AG04449 (cell line): ENCODE measurements at places on chromosomes 5 and 9.

DNA sequence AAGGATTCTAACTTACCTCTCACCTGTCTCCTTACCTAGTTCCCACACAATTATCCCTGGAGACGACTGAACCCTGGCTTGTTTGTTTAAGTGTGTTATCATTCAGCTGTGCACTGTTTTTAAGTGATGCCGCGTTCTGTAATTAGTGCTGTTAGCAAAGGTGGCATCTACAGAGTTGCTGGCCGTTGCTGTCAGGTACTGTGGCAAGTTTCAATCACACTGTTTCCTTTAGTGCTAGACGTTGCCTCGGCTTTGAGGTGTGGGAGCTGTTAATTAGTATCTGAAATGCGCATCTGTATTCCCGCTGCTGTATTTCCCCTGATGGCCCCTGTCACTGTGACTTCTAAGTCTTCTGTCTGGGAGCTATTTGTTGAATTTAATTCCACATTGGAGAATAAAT lies 193.8 kb upstream of the GAS1 start:
- no peak for DNase-seq

- no peak for DNase-seq
Measured at GRCh38 chr5:75348241-75348640, 11.2 kb downstream of the HMGCR start.

DNA sequence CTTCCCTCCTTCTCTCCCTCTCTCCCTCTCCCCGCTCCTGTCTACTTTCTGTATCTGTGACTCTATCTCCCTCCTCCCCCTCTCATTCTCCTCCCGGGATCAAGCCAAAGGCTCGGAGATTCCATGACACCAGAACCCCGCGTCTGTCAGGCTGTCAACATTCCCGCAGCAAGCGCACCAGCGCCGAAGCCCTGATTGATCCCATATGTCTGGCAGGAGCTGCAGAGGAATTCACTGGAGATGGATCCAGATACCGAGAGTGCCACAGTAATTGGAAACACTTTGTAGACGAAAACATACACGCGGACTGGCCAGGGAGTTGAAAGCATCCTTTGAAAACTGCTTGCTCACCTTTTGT lies 300 bp upstream of the SVEP1 start:
- DNase-seq: no peak

DNA sequence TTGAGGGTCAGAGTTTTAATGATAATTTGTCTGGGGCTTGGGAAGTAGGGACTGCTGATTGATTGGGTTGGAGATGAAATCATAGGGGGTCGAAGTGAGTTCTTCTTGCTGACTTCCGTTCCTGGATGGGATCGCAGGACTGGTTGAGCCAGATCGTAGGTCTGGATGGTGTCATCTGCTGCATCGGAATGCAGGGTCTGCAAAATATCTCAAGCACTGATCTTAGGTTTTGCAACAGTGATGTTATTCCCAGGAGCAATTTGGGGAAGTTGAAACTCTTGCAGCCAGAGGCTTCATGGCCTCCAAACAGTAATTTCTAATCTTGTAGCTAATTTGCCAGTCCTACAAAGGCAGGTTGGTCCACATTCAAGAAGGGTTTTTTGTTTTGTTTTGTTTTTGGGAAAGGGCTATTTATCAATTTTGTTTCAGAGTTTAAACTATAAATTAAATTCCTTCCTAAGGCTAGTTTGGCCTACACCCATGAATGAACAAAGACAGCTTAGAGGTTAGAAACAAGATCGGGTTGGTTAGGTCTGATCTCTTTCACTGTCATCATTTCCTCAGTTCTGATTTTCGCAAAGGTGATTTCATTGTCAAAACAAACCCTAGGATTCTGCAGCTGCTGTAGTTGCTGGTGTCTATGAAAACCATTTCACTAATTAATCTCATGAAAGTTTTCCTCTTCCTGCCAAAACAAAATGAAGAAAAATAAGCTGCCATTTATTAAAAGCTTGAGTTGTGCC lies 388.0 kb downstream of the TMEM232 start:
- DNase-seq: no peak

DNA sequence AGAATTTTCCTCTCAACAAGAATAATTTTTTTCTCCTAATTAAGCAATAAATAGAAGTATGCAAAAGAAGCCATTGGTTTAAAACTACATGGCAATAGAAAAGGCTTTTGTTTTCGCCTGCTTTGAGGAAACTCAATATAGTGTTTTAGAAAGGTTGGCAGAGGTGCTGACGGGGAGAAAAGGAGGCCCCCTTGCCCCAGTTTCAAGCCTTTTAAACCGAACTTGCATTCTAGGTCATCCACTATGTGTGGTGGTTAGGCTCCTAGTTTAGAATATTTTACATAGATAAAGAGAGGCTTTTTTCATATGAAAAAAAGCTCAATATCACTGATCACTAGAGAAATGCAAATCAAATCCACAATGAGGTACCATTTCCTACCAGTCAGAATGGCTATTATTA lies 33.5 kb upstream of the CEMIP2 start:
- DNase-seq: no peak

DNA sequence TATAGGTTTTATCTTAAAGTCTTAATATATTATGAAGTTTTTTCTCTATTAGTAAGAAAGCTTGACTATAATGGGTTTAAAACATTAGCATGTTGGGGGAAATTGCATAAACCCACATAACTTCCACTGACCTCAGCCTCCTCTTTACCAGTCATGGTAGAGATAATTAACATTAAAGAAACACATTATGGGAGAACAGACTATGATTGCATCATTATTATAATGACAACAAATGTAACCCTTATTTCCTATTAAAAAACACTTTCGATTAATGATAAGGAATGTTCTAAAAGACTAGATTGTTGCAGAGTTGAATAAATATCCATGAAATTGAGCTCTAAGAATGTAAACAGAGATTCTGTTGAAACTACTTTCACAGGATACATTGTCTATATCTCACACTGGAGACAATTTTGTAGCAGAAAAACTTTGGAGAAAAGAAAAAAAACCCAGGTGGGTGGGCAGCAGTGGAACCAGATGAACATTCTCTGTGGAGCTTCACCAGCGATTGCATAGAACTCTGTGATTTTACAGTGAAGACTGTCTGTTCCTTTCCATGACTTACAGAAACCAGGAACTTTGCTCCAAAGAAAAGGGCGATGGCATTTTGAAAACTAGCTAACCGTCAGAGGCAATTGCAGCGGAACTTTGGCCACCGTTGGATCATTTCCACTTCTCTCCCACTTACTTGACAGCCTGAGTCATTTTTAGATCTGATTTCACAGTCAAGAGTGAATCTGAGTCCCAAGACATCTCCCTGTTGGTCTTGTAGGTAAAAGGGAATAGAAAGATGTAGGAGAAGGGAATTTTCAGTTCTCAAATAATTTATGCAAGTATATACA lies 21.0 kb upstream of the ERAP2 start:
- no peak for DNase-seq

- DNase-seq: no peak
Measured at GRCh38 chr5:51273021-51273420, 110.2 kb upstream of the ISL1 start.

DNA sequence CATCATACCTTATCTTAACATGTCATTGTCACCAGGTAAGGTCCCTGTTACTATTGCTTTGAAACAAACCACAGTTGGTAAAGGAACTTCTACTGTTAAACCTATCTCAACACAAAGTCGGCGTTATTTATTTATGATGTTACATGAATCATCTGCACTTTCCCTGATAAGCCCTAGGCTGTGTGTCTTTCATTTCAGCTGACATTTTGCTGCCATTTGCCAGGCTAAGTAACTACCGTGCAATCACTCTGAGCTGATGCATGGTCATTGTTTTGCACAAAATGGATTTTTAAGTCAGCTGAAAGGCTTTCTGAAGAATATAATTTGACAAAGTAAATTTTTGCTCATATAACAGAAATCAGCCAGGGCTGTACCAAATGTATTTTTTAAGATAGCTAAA lies 546.5 kb downstream of the ZNF608 start:
- no peak for DNase-seq

DNA sequence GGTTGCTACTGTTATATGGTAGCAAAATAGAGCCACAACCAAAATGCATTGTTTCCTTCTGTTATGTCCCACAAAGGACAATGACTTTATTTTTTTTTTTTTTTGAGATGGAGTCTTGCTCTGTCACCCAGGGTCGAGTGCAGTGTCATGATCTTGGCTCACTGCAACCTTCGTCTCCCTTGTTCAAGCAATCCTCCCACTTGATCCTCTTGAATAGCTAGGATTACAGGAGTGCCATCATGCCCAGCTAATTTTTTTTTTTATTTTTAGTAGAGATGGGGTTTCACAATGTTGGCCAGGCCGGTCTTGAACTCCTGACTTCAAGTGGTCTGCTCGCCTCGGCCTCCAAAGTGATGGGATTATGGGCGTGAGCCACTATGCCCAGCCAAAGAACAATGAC lies 527.7 kb upstream of the SGCD start:
- no peak for DNase-seq

DNA sequence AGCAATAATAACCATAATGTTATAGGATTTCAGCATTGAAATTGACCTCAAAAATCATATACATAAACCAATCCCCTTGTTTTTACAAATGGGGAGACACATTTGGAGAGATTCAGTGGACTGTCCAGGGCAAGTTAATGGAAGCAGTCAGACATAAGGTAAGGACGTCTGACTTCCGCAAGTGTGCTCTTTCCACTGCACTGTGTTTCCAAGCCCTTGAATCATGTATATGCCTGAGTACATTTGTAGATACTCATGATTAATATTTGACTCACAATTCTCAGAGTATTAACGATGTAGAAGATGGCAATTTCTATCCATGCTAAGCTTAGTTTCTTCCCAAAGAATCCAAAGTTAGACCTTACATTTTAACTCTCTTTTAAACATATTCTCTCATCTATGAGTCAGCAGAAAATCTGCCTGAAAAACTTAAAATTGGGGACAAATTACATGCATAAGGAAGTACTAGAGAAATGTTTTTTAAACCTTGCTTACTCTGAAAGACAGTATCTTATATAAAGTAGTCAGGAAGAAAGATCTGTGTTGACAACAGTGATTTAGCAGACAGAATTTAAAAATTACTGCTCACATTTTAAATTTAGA lies 165.3 kb downstream of the NFIB start:
- no peak for DNase-seq

DNA sequence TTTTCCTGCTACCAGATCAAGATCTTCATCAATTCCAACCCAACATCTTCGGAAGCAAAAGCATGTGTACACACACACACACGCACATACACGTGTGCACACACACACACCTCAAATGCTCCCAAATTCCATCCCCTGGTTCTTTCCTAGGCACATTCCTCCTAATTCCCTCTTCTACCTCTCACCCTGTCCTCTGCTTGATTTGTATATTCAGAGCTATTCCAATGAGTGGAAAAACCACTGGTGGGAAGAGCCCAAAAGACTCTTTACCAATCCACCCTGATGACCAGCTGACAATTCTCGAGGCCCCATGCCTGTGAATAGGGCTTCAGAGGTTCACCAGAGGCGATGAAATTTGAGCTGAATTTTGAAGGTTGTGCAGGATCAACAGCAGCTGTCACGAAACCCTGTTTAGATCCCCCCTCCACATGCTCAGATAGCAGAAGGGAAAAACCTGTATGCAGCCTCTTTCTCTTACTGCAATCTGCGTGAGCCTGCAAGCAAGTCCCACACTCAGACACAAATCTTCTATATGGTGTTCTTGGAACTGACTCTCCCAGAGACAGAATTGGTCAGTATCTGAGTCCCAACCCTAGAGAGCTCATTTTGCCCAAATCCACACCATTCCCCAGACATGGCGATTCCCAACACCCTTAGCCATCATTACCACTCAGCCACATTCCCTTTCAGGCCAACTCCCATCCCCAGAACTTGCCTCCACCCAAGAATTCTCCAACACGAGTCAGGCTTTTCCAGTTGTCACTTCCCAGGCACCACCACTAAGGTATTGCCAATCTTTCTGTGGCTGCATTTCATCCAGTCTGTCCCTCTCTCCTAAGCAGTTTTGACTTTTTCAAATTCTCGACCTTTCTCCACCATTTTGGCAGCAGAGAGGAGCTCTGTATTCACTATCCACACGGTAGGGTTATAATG lies 4.3 kb upstream of the TRIO start:
- no peak for DNase-seq

GRCh38 chr5:171155621-171156020 lies 153.4 kb upstream of the TLX3 start:
- DNase-seq: no peak

- DNase-seq: no peak
Measured at GRCh38 chr5:11760934-11761603, 143.2 kb downstream of the CTNND2 start.

DNA sequence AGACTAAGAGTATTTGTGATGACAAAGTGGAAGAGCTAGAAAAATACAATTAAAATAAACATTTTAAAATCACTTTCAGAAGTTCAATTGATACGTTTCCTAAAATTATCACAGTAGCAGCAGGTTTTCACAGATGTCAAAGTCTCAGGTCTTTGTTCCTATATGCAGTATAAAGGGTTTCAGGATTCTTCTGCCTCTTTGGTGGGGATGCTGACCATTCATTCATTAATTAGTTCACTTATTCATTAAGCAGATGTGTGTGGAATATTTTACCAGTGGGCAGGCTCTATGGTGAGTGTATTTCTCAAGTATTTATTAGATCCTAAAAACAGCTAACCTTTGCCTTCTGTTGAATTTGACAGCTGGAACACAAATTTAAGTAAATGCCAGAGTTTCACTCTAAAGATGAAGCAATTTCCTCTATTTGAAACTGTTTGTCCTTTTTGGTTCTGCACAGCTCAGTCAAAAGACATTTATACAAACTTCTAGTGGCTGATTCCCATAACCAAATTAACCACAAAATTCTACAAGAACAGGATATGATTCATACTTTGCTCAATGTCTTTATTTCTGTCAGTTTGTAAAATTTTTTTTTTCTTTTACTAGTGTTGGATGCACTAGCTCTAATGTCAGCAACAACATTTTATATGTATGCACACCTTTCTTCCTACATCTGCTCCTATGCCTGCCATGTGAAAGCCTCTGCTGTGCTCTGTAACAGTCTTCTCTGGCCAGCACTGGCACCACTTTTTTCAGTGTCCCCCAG lies 75.9 kb upstream of the PRR16 start:
- DNase-seq: peak; percentile 77

DNA sequence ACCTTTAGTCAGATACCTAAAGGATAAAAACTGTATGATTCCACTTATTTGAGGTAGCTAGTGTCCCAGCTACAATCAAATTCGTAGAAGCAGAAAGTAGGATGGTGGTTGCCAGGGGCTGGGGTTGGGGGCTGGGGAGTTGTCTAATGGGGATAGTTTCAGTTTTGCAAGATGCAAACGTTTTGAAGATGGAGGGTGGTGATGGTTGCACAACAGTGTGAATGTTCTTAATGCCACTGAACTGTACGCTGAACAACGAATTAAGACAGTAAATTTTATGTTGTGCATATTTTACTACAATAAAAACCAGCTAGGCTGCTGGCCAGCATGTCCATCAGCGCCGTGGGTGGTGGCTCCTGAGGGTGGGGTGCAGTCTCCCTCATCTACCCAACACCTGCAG lies 137.8 kb downstream of the GADD45G start:
- no peak for DNase-seq

- DNase-seq: no peak
Measured at GRCh38 chr9:90880066-90880465, 78.4 kb downstream of the SYK start.

DNA sequence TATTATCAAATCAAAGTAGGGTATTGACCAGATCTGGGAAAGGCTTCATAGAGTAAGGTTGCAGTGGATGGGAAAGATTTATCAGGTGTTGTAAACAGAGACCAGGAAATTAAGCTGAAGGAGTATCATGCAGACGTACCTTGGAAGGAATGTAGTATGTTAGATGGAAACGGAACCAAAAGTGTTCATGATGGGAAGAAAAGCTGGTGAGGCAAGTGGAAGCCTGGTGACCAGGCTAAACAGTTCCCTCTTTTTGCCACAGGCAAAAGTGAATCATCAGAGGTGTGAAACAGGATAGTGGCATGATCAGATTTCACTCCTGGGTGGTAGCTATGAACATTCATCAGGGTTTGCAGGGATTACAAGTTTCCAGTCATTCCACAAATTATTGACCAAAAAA lies 780.1 kb upstream of the DMAC1 start:
- no peak for DNase-seq
